ENCODE measurements at places on chromosomes 1 and 21.
A peak's percentile ranks its signal among the peaks of the same experiment; 100 is the strongest.

DNA sequence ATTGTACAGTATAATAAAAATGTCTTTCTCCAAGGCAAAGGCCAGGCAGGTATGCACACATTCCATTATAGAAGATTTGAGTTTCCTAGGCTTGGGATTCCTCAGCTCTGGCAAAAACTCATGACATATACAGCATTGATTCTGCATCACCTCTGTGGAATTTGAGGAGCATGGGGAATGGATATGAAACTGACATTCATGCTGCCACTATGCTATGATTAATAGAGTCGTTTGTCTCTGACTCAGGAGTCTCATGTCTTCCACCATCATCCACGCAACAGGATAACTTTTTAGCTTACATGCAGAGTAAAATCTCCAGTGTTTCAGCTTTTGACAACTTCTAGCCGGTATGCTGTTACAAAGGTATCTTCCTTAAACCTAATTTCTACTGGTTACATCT is 49.8 kb upstream of the ADORA3 start:
- no peak for DNase-seq

- DNase-seq, result no peak
Measured at GRCh38 chr21:34734696-34735095, 65.9 kb downstream of the CLIC6 start.

DNA sequence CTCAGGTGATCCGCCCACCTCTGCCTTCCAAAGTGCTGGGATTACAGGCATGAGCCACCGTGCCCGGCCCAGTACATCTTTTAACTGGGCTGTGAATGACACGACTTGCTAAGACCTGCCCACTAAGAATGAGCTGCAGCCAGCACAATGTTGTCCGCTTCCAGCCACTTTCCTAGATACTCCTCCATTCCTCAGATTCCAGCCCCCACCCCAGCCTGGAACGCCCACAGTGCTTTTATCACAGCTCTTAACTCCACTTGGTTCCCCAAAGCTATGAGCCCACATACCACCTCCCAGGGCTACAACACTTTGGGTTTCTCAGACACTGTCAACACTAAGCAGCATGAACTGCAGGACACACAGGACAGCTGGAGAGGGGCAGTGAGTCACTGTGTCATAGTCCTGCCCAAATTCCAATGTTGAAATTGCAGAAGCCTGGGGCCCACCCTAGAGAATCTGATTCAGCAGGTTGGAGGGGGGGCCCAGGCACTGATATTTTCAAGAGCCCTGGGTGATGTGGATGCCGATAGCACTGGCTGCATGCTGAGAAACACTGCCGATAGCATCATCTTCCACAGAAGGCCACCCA is 58.0 kb downstream of the ACBD3 start:
- DNase-seq, result no peak

GRCh38 chr1:184843732-184844495 is 89.3 kb upstream of the EDEM3 start:
- peak; percentile 33 for DNase-seq

- DNase-seq, result no peak
Measured at GRCh38 chr1:12439073-12439472, 178.9 kb downstream of the DHRS3 start.

GRCh38 chr1:62903982-62904855 is 120.3 kb downstream of the ATG4C start:
- no peak for DNase-seq

- DNase-seq, result no peak
Measured at GRCh38 chr1:229287267-229287666, 16.4 kb downstream of the RAB4A start.

DNA sequence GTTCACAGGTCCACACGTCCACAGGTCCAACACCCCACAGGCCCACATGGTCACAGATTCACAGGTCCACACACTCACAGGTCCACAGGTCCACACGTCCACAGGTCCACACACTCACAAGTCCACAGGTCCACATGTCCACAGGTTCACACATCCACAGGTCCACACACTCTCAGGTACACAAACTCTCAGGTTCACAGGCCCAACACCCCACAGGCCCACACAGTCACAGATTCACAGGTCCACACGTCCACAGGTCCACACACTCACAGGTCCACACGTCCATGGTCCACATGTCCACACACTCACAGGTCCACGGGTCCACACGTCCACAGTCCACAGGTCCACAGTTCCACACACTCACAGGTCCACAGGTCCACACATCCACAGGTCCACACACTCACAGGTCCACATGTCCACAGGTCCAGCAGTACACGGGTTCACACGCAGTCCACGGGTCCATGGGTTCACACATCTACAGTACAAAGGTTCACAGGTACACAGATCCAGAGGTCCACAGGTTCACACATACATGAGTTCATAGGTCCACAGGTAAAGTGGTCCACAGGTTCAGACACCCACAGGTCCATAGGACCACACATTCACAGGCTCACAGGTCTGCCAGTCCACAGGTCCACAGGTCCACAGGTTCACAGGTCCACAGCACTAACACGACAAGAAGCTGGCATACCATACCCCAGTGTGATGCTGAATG is 39.3 kb upstream of the COL6A2 start:
- no peak for DNase-seq

- no peak for DNase-seq
Measured at GRCh38 chr21:44572959-44573583, 458 bp upstream of the KRTAP10-4 start.

DNA sequence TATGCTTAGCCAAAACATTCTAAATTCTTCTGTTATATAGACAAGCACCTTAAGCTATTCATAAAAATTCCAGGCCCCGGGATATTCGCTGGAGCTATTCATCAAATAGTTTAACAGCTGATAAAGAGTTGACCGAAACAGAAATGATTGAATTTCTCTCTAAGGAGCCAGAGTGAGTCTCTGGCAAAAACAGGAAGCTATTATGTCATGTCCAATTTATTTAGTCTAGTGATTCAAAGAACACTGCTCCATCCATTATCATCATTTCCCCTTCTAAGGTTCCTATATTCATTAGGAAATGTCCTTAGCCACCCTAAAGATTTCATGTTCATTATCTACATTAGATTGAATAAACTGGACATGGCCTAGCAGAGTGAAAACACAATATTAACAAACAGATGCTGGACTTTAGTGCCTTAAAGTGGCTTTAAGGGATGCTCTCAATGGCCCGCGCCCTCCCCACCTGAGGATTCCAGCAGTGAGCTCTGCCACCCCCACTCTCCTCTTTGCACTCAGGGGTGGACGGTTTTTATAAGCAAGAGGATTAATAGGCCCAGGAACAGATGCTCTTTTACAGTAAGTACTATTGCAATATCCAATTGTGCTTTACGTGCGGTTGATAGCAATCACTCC is 122.1 kb upstream of the RGS1 start:
- DNase-seq, result no peak

- no peak for DNase-seq
Measured at GRCh38 chr1:34714386-34714785, 40.5 kb upstream of the GJB5 start.

DNA sequence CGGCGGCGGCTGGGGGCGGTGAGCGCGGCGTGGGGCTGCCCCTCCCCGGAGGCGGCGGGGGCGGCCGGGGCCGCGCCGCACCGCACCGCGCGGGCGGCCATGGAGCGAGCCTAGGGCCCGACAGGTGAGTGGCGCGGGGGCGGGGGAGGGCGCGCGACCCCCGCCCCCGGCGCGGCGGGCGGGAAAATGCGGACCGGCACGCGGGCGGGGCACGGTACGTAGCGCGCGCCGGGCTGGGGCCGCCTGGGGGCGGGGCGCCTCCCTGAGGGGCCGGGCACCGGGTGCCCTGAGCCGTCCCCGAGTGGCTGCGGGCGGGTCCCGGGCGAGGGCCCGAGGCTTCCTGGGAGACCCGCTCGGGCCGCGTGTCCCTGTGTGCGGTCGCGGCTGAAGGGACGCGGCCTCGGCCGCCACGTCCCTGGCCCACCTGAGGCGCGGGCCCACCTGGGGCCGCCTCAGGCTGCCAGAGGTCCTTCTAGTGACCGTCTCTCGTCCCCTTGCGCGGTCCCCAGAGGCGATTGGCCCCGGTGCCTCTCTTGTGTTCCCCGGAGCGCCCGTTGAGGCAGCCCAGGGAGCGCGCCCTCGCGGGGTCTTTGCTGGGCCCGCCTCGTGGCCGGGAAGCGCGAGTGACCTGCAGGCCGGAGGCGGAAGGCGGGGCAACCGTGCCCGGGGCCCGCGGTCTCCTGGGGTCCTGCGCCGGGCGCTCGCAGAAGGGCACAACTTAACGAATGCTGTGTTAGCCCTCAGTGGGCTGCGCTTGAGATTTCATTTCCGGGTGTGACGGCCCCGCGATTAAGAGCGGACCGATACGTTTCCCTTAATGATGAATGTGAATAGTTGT is 500 bp downstream of the FAM20B start:
- peak; percentile 73 for DNase-seq

GRCh38 chr1:15850471-15851001 is 3.0 kb downstream of the SPEN start:
- DNase-seq, result no peak

GRCh38 chr1:8474369-8474768 is 156.5 kb downstream of the SLC45A1 start:
- DNase-seq, result no peak

DNA sequence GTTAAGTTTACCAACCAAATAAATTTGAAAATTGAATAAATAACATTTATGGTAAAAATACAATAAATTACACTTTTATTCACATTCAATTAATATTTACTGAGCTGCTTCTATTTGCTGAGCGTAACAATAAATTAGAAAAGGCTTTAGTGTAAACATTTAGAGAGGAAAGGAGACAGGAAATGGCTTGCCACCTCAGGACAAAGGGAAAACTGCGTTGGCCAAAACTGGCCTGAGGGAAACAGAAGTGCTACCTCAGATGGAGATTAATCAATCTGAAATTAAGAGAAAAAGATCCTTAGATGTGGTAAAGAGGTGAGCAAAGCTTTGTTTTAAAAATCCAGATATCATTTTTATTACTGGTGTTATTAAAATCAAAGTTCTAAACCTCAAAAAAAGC is 128.0 kb downstream of the SLC44A5 start:
- DNase-seq, result no peak

DNA sequence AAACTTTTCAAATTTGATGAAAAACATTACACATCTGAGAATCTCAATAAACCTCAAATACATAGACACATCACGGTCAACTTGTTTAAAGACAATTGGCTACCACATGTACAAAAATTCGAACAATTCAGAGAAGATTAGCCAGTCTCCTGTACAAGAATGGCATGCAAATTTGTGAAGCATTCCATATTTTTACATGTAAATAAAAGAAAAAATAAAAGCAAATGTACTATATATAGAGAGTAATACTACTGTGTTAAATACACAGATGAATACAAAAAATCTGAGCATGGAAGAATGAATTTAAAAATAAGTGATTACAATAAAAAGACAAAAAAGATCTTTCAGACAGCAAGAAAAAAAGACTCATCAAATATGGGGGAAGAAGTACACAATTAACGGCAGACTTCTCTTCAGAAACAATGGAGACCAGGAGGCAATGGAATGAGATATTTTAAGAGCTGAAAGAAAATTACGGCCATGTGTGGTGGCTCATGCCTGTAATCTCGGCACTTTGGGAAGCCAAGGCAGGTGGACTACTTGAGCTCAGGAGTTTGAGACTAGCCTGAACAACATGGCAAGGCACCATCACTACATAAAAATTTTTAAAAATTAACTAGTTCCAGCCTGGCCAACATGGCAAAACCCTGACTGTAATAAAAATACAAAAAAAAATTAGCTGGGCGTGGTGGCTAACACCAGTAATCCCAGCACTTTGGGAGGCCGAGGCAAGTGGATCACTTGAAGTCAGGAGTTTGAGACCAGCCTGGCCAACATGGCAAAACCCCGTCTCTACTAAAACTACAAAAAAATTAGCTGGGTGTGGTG is 23.2 kb downstream of the HAX1 start:
- no peak for DNase-seq

GRCh38 chr1:209160230-209160629 is 423.3 kb upstream of the CAMK1G start:
- no peak for DNase-seq

DNA sequence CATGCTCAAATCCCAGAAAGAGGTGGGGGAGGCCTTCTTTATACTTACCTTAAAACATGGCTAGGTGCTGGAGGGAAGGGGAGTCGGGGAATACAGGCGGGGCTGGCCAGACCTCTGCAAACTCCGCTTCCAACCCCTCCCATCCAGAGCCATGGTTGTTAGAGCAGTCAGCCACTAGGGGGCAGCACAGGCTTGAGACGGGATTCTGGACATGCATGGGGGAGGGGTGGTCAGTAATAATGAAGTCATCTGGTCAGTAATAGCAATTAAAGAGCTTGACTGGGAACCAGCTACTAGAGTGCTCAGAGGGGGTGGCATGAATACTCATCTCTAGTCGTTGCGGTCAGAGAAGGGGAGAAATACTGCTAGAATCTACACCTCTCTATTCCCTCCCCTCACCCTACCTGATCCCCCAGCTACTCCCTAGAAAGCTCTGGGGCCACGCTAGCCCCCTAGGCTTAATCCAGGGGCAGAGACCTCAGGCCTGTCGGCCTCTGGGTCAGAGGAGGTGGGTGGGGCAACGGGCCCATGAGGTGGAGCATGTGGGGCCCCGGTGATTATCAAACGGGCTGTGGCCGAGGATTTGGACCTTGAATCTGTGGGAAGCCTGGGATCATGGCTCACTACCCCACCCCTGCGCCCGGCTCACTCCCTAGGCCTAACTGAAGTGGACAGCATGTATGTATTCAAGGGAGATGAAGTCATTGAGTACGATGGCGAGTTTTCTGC is 2.9 kb downstream of the CASQ1 start:
- peak; percentile 85 for DNase-seq

- no peak for DNase-seq
Measured at GRCh38 chr1:1080951-1081310, 6.8 kb upstream of the RNF223 start.

DNA sequence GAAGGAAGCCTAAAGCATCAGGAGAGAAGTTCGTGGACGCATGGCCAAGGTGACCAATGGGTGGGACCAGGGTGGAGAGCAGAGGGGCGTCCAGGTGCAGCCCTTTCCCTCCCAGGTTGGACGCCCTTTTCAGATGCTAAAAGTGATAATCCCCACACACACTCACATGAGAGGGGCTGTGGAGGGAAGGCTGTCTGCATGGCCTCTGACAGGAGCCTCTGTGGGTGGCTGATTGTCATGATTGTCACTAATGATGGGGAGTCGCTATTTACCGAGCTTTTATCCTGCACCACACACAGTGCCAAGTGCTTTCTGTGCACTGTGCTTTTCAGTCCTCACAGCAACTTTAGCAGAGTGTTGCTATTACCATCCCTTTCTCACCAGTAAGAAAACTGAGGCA is 27.1 kb upstream of the C1QA start:
- DNase-seq, result no peak

- no peak for DNase-seq
Measured at GRCh38 chr1:85935234-85935633, 221.3 kb downstream of the COL24A1 start.

GRCh38 chr1:40362699-40363098 is 10.8 kb upstream of the SMAP2 start:
- no peak for DNase-seq

GRCh38 chr1:66464802-66465201 is 69.2 kb upstream of the SGIP1 start:
- no peak for DNase-seq

GRCh38 chr1:2609319-2610035 is 22.9 kb downstream of the PRXL2B start:
- DNase-seq, result no peak
